ENCODE measurements at places on chromosomes 16 and 17.
A peak's percentile ranks its signal among the peaks of the same experiment; 100 is the strongest.

DNA sequence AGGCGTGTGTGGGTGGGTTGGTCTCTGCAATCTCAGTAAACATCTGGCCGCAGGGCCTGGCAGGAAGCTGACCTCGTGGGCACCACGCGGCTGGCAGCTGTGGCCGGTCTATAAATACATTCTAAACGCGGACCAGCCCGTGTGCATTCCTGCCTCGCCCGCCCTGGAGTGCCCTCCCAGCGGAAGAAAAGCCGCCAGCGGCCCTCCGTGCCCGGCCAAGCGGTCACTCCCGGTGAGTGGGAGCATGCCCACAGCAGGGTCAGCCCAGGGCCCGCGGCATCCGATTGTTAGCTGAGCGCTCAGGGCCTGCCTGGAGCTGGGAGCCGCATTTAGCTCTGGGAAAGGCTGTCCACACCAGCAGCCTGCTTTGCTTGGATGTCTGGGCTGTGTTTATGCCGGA is 10.3 kb downstream of the ZNF469 start:
- DNase-seq = no peak

- no peak for DNase-seq
These were observed 7.2 kb upstream of the VASN start for GRCh38 chr16:4364196-4365013.

- no peak for DNase-seq
These were observed 110.1 kb downstream of the XYLT1 start for GRCh38 chr16:17360693-17361122.

DNA sequence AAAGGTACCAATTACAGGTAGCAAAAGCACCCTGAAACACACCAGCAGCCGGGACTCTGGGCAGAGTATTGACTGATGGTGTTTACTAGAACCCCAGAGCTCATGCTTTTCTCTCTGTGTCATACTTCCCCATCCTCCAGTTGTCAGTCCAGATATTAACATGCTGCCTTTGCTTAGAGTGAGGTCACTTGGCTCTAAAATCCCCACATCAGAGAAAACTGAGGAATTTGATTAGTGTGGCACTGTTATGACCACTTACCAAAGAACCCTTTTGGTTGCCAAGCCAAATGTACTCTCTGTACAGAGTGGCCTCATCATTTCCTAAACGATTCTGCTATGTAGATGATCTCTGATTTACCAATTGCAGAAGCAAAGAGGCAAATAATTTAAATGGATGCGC is 80.4 kb downstream of the ABCC12 start:
- no peak for DNase-seq

GRCh38 chr17:74516561-74517328 is 14.5 kb downstream of the CD300LB start:
- DNase-seq = no peak

DNA sequence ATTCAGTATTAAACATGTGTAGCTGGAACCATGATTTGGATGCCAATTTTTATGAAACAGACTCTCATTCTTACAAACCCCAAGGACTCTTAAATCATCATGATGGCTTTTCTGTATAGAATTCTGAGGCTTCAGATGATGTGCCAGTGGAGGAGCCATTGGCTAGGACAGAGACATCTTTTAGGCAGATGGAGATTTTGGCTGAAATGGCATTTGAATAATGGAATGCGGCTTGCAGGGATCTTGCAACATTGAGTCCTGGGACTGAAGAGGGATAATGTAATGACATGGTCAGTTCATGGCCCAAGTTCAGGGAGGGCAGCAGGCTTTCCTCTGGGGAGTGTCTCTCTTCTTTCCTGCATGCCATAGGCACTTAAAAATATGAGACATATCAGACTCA is 172.4 kb downstream of the ABCA8 start:
- no peak for DNase-seq

DNA sequence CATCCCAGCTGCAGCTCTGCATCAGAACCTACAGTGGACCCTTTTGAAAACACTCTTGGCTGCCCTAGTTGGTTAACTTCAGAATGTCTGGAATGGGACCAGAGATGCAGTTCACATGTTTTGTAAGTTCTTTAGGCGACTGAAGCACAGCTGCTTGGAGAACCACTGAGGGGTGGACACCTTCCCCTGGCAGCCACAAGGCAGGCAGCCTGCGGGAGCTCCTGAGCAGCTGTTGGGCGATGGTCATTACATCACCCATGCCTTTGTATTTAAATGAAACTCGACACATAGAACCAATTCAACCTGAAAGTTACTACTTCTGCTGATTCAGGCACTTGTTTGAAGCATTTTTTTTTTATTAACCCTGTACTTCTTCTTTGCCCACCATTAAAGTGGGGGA is 151.5 kb downstream of the LGALS9B start:
- no peak for DNase-seq

- DNase-seq = no peak
These were observed 1.4 kb downstream of the CEP131 start for GRCh38 chr17:81221371-81221841.

GRCh38 chr16:27273330-27273669 is 4.7 kb upstream of the NSMCE1 start:
- no peak for DNase-seq

DNA sequence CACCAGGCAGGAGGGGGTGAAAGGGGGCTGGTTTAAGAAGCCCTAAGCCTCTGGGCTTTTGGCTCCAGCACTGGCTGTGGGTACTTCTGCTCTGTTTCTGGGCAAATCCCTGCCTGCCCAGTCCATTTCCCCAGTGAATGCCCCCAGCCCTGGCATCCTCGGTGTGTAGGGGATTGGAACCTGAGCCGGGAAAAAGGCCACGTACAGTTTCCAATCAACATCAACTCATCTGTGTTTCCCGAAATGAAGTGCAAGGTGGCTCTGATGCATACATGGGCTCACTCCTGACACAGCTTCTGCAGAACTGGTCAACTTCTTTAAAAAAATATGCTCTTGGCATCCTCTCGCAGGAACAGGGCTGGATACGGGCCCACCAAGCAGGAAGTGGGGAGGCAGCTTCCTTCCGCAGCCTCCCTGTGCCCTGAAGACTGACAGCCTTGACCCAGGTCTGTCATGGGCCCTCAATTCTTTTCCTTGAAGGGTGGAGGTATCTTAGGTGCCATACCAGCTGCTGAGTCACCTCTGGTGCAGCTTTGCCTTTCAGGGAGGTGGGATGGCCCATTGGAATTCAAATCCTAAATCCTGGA is 73.3 kb downstream of the N4BP1 start:
- DNase-seq = no peak

DNA sequence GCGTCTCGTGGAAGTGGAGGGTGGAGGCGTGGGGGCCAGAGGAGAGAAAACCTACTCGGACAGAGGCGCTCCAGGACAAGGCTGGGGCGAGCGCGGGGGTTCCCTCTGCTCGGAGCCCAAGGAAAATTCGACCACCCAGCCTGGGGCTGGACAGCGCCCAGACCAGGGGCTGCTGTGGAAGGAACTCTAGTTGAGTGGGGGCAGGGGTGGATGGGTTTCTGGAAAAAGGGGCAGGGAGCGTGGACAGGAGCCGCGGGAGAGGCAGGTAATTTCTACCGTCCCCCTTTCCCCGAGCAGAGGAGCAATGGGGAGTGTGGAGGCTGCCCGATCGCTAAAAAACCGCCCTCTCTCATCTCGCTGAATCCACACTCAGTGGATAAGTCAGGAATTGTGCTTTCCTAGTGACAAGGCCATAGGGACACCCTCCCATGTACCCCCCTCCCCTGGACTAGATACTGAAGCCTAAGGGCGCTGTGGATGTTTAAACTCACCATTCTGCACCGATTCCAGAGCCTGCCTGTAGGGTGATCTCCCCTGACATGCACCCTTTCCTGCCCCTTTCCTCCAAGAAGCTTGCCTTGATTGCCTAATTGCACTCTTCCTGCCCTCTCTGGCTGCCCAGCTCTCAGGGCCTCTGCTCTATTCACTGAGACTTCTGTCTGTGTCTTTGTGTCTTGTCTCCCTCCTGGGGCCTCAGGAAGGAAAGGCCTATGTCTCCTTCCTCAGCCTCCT is 90.7 kb upstream of the TMEM97 start:
- no peak for DNase-seq

GRCh38 chr16:81307770-81308169 is 7.0 kb upstream of the GAN start:
- DNase-seq = no peak

GRCh38 chr17:37485938-37486570 is 3.6 kb upstream of the DUSP14 start:
- DNase-seq = no peak

DNA sequence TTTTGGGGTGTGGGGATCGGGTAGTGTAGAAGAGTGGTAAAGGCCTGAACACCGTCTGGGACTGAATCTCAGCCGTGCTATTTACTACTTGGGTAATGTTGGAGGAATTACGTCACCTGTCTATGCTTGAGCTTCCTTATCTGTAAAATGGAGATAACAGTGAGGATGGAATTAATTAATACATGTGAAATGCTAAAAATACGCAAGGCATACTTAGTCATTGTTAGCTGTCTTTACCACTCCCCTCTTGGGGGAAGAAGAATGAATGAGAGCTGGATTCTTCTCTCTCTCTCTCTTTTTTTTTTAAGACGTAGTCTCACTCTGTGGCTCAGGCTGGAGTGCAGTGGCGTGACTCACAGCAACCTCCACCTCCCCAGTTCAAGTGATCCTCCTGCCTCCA is 41.1 kb upstream of the TANGO6 start:
- DNase-seq = no peak

- no peak for DNase-seq
These were observed 23.6 kb upstream of the ATF7IP2 start for GRCh38 chr16:10362077-10362863.

- no peak for DNase-seq
These were observed 394.5 kb downstream of the XYLT1 start for GRCh38 chr16:17076092-17076754.

GRCh38 chr16:69108064-69108904 is 2.8 kb downstream of the HAS3 start:
- DNase-seq = no peak

DNA sequence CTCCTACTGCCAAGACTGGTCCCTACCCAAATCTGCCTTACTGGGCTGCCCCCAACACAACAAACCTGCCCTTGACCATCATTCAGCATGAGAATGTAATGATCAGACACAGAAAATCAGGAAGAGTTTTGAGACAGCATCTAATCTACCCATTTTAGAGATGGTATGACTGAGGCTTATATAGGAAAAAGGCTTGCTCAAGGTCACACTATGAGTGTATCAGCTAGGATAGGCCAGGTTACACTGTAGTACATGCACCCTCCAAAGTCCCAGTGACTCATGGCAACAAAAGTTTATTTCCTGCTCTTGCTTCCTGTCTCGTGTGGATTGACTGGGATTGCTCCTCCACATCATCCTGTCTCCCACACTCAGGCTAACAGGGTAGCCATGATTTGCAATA is 27.9 kb downstream of the NLRC5 start:
- no peak for DNase-seq

DNA sequence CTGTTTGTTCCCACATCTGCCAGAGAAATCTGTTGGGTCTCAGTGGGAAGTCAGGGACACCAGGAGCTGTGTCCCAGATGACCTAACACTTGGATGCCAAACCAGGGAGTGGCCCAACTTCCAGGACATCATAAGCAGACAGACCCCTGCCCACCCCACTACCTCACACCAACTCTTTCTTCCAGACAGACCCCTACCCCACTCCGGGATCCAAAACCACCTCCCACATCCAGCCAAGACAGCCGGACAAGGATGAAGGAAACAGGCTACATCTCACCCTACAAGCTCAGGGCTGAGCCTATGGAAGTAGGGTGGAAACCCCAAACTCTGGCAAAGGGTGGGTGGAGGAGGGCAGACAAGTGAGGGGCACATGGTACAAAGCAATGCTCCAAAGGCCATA is 3.6 kb downstream of the HDAC5 start:
- DNase-seq = no peak

GRCh38 chr17:8187517-8188262 is 2.3 kb downstream of the BORCS6 start:
- DNase-seq = peak; percentile 94

- no peak for DNase-seq
These were observed 150.1 kb downstream of the RAB11FIP4 start for GRCh38 chr17:31541559-31541958.

DNA sequence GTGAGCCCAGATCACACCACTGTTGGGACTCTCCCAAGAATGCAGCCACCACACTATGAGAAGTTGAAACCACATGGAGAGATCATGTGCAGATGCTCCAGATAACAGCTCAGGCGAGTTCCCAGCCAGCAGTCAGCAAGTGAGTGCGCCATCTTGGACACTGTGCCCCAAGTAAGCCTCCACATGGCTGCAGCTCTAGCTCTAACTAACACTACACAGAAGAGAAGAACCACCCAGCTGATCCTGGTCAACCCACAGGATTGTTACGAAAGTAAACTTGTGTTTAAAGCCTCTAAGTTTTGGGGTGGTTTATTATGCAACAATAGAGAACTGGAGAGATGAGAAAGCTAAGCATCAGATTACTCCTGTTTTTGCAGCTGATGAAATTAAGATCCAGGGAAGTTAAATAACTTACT is 25.8 kb downstream of the SLC38A7 start:
- DNase-seq = no peak

GRCh38 chr17:28396635-28397239 is 9.3 kb downstream of the SLC46A1 start:
- DNase-seq = no peak

DNA sequence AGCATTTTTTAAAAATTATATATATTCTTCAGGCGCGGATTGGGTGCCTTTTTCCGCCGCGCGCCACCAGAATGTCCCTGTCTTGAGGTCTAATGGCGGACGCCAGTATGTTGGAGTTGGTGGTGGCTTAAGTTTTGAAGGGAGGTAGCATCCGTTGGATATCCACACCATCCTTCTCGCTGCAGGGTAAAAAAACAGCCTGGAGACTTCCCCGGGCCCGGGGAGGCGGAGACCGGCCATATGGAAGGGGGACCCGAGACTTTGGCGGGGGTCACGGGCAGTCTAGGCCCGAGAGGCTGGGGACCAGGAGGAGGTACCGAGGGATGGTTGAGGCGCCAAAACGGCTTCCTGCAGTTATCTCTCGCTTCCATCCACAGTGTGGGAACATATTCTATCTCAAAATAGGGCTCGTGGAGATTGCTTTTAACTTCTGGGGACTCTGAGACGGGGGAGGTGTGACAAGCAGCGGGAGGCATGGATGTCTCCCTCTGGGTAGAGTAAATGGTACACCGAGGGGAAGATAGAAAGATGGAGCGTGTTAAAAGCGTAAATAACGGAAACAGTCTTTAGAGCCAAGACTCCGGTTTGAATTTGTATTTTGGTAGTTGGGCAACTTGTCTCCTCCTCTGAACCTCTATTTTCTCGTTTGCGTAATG is at the start of gene SF3B3:
SF3B3 (plus strand) TSS at position 74 of the 656 bp plus-strand sequence. CDS start 2,841 bp downstream, outside the sequence.
- DNase-seq = peak; percentile 76

- DNase-seq = no peak
These were observed 47.8 kb upstream of the RASL10B start for GRCh38 chr17:35683591-35683990.

- no peak for DNase-seq
These were observed 6.1 kb upstream of the TNRC6C start for GRCh38 chr17:77952368-77952767.

DNA sequence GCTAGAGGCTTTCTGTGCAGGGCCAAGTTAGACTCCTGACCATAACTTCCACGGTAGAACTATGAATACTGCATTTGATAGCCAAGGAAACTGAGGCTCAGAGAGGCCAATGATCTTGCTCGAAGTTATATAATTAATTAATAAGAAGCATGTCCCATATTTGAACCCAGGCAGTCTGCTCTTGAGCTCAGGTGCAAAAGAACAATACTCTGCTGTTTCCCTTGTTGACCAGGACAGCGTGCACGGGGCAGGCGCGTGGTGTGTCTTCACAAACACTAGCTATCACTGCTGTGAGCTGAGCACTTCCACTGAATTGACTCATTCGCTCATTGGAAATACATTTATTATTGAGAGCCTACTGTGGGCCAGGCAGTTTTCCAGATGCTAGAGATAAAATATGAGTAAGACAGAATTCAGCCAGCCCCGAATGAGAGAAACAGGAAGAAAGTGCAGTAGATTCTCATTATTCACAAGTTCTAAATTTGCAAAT is 1.6 kb downstream of the CHD9 start:
- DNase-seq = no peak

Measured in type B pancreatic cell (in vitro differentiated cells).